ENCODE measurements at places on chromosomes 1 and 21. TPM values are rescaled to one million over a fixed set of nuclear protein-coding genes. Genes with fewer than 3 reads are reported as not detected.

The CLDN17 gene
- total RNA-seq = not detected

GRCh38 chr1:47388891-47389238 lies 27.2 kb upstream of the FOXE3 start:
- no peaks in the 10 kb centered on the region for H3K27me3 ChIP-seq
- H3K4me3 ChIP-seq = no peak overlapping the region
- peak; percentile 70 for DNase-seq
- H3K36me3 ChIP-seq = peaks cover 3% of the 10 kb centered on the region
- peaks cover 13% of the 10 kb centered on the region for H3K4me1 ChIP-seq

DNA sequence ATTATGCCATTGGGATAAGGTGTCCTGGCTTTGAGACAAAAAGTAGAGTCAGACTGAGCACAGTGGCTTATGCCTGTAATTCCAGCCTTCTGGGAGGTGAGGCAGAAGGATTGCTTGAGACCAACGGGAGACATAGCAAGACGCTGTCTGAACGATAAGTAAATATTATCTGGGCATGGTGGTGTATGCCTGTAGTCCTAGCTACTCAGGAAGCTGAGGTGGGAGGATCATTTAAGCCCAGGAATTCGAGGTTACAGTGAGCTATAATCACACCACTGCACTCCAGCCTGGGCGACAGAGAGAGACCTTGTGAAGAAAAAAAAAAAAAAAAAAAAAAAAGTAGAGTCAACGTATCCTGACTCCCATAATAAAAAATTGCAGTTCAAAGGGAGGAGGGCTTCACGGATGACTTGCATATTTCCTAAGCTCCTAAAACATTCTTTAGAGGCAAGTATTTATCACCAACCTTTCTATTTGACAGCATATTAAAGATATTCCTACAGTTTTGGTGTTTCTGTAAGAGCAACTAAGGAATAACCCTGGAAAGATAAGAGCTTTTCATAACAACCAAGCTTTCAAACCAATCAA lies 141.2 kb downstream of the SLC44A5 start:
- no peak for DNase-seq
- no peaks in the 10 kb centered on the region for H3K36me3 ChIP-seq
- H3K27me3 ChIP-seq = no peaks in the 10 kb centered on the region
- H3K4me1 ChIP-seq = no peaks in the 10 kb centered on the region

DNA sequence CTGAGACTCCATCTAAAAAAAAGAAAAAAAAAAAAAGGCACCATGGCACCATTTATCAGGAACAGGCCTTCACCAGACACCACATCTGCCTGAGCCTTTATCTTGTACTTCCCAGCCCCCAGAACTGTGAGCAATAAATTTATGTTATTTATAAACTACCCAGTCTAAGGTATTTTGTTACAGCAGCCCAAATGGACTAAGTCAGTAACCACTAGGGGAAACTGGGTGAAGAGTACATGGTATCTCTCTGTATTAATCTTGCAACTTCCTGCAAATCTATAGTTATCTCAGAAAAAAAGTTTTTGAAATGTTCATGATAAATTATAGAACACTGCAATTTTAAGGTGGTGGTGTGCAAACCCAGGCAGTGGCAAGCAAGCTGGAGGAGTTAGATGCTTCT lies 114.3 kb downstream of the LAMC2 start:
- H3K27me3 ChIP-seq = no peaks in the 10 kb centered on the region
- no peaks in the 10 kb centered on the region for H3K36me3 ChIP-seq
- no peak overlapping the region for H3K4me3 ChIP-seq
- peak overlapping the region; percentile 24 for H3K27ac ChIP-seq
- H3K4me1 ChIP-seq = no peaks in the 10 kb centered on the region

The NKAIN1 gene
- not detected for total RNA-seq

DNA sequence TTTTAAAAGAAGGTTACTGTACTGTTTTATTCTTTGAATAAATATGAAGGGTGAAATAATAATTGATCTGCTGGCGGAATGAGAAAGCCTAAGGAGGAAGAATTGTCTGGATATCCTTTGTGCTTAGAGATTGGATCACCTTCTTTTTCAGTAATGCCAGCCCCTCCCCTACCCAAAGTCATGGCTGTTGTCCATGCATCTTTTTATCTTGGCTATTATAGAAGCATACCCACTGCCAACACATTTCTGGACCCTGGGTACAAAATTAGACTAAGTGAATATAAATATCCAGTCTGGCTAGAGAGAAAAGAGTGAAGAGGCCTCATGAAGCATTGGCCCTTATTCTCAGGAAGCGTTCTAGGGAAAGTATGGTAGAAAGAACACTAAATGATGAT lies 28.1 kb downstream of the AK4 start:
- H3K36me3 ChIP-seq = no peaks in the 10 kb centered on the region
- peaks cover 55% of the 10 kb centered on the region for H3K4me1 ChIP-seq
- H3K27ac ChIP-seq = no peak overlapping the region

GRCh38 chr21:36246080-36246631 lies 73.8 kb upstream of the MORC3 start:
- no peaks in the 10 kb centered on the region for H3K4me1 ChIP-seq
- no peak overlapping the region for H3K27ac ChIP-seq
- peaks cover 72% of the 10 kb centered on the region for H3K36me3 ChIP-seq

The GRHL3 gene
- total RNA-seq = not detected

DNA sequence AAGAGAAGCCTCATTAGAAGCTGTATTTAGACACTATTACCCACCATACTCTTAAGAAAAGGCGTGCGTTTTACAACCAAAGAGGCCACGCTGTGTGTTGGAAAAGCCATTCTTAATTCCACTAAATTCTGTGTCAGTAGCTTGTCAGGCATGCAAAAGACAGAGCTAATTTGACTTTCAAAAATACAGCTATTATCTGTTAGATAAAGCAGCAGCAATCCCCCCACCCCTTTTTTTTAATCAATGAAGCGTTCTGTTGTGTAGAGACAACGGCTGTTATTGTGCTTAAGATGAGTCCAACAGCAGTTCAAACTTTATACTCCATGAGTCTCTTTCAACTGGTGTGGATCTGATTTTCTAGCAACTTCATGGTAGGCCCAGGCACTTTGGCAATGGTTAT lies 43.5 kb downstream of the PLA2G4A start:
- H3K36me3 ChIP-seq = no peaks in the 10 kb centered on the region
- H3K4me3 ChIP-seq = no peak overlapping the region
- no peaks in the 10 kb centered on the region for H3K4me1 ChIP-seq
- DNase-seq = no peak
- no peaks in the 10 kb centered on the region for H3K27me3 ChIP-seq
- no peak overlapping the region for H3K27ac ChIP-seq

The DNAJC28 gene
- total RNA-seq = 0.58 TPM

- no peaks in the 10 kb centered on the region for H3K27me3 ChIP-seq
- DNase-seq = no peak
- H3K4me1 ChIP-seq = no peaks in the 10 kb centered on the region
- no peak overlapping the region for H3K4me3 ChIP-seq
- H3K27ac ChIP-seq = no peak overlapping the region
- H3K36me3 ChIP-seq = no peaks in the 10 kb centered on the region
These were observed 1.7 kb downstream of the NFASC start for GRCh38 chr1:204872262-204872881.

DNA sequence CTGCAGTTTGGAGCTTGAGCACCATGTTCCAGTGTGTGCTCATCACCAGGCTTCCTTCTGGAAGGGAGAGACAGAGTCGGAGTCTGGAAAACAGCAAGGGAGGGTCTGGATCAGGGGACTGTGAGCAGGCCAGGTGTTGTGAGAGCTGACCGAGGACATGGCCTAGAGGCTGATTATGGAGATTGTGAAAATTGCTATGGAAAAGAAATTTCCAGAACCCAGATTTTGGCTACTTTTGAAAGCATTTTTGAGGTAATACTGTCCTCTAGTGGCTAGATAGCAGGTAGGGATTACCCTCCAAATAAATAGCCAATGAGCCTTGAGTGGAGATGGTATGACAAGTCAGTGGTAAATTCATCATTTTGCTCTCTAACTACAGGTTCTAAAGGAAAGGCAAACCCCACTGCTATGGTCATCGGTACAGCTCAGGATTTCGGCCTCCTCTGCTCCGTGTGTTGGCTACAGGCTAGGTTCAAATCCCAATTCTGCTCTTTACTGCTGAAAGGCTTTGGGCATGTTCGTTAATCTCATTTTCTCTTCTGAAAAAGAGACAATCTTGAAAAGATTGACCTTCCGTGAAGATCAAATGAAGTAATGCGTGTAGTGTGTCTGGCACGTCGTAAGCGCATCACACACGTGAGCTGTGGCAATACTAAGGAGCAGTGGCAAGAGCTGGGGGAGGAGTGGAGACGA lies 1.0 kb upstream of the HAO2 start:
- H3K4me3 ChIP-seq = no peak overlapping the region
- H3K36me3 ChIP-seq = no peaks in the 10 kb centered on the region
- no peak overlapping the region for H3K27ac ChIP-seq
- H3K4me1 ChIP-seq = no peaks in the 10 kb centered on the region
- H3K27me3 ChIP-seq = no peaks in the 10 kb centered on the region

DNA sequence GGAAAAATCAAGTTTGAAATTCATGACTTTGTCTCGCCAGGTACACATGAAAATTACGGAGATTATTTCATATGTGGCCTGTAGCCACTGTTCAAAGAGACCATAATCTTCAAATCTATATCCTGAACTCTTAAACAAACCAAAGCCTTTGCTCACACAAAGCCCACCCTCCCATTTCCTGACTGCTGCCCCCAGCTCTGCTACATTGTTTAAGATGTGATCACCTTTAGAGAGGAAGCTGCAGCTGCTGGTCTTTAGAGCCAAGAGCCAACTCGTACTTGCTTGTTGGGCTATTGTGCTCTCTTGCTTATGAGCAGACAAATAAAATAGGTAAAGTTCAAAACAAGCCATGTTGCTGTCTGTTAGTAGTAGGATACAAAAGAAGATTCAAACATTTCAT lies 71.9 kb downstream of the DTL start:
- no peak overlapping the region for H3K4me3 ChIP-seq
- no peaks in the 10 kb centered on the region for H3K27me3 ChIP-seq
- DNase-seq = peak; percentile 40
- no peaks in the 10 kb centered on the region for H3K36me3 ChIP-seq
- peak overlapping the region; percentile 16 for H3K27ac ChIP-seq
- peaks cover 47% of the 10 kb centered on the region for H3K4me1 ChIP-seq

GRCh38 chr1:215517441-215517891 lies 49.6 kb upstream of the KCTD3 start:
- H3K36me3 ChIP-seq = no peaks in the 10 kb centered on the region
- H3K4me1 ChIP-seq = no peaks in the 10 kb centered on the region
- H3K4me3 ChIP-seq = no peak overlapping the region
- peak; percentile 11 for DNase-seq
- no peaks in the 10 kb centered on the region for H3K27me3 ChIP-seq

- peaks cover 5% of the 10 kb centered on the region for H3K27me3 ChIP-seq
- no peak overlapping the region for H3K4me3 ChIP-seq
- no peak for DNase-seq
- no peaks in the 10 kb centered on the region for H3K36me3 ChIP-seq
These were observed 80.4 kb downstream of the KCND3 start for GRCh38 chr1:111909030-111909429.

GRCh38 chr1:184739070-184739469 lies 15.6 kb downstream of the EDEM3 start:
- peaks cover 27% of the 10 kb centered on the region for H3K4me1 ChIP-seq
- H3K27ac ChIP-seq = no peak overlapping the region
- H3K4me3 ChIP-seq = no peak overlapping the region

DNA sequence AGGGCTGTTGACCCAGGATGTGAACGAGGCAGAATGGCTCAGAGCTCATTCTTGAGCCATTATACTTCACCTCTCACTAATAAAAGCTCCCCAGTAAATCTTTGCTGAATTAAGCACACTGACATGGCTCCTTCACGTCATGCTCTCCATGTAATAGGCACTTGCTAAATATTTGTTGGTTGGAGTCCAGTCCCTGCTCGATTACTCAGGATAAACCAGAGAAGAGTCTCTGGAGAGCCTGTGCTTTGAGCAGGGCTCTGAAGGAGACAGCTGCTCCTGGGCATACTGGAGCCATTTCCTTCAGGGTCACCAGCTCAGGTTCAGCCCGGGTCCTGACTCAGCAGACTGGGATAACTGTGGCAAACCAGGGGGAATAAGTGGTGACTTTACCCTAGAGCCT lies 46.9 kb downstream of the HLX start:
- no peaks in the 10 kb centered on the region for H3K36me3 ChIP-seq
- H3K27ac ChIP-seq = no peak overlapping the region
- peaks cover 9% of the 10 kb centered on the region for H3K27me3 ChIP-seq
- H3K4me3 ChIP-seq = no peak overlapping the region
- DNase-seq = no peak

- H3K36me3 ChIP-seq = no peaks in the 10 kb centered on the region
- no peak overlapping the region for H3K4me3 ChIP-seq
- peaks cover 10% of the 10 kb centered on the region for H3K4me1 ChIP-seq
- DNase-seq = no peak
These were observed 142.5 kb downstream of the TNR start for GRCh38 chr1:175600721-175601440.

GRCh38 chr1:230639714-230640209 lies 2.5 kb upstream of the COG2 start:
- no peaks in the 10 kb centered on the region for H3K27me3 ChIP-seq
- H3K36me3 ChIP-seq = no peaks in the 10 kb centered on the region
- no peak overlapping the region for H3K4me3 ChIP-seq
- H3K27ac ChIP-seq = no peak overlapping the region
- DNase-seq = no peak

The CLCA1 gene
- total RNA-seq = not detected

DNA sequence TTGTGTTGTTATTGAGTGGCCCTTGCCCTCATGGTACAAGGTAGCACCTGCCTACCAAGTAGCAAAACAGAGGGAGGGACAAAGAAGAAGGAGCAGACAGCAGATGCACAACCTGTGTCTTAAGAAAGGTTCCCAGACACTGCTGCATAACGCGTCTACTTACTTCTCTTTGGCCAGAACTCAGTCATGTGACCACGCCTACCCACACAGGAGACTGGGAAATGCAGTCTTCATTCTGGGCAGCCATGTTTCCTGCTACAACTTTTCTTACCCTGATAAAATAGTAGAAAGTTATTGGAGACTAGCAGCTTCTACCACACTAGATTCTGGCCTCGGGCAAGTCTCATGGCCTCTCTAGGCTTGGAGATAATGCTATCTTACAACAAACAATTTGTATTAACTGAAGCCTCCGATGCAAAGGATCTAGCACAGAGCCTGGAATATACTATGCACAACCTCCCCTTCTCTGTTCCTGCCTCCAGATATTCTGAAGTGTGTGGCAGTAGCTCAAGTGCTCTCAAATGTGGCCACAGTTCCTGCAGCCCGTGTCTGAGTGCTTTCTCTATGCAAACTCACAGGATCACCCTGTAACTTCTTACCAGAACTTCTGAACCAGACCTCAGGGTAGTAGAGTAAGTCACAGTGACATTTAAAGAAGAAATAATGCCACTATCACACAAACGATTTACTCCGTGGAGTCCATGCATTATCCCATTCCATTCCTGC lies 34.1 kb upstream of the BTG2 start:
- no peak overlapping the region for H3K27ac ChIP-seq
- H3K36me3 ChIP-seq = no peaks in the 10 kb centered on the region
- peak; percentile 91 for DNase-seq
- no peak overlapping the region for H3K4me3 ChIP-seq
- no peaks in the 10 kb centered on the region for H3K27me3 ChIP-seq

Measured in stomach (tissue), 19 donors.